Activated T-cell treated with anti-CD3 and anti-CD28 coated beads, Interleukin-2, amount 50 U/mL, for 72 hours (primary cell): ENCODE measurements at places on chromosomes 2 and 18. TPM values are rescaled to one million over a fixed set of nuclear protein-coding genes. Genes with fewer than 3 reads are reported as not detected.

GRCh38 chr2:219595256-219595655 is 2.4 kb upstream of the STK11IP start:
- H3K36me3 ChIP-seq = no peaks in the 10 kb centered on the region
- H3K27ac ChIP-seq = no peak overlapping the region
- DNase-seq = no peak
- peak overlapping the region; percentile 23 for H3K4me3 ChIP-seq
- H3K27me3 ChIP-seq = peaks cover 9% of the 10 kb centered on the region

DNA sequence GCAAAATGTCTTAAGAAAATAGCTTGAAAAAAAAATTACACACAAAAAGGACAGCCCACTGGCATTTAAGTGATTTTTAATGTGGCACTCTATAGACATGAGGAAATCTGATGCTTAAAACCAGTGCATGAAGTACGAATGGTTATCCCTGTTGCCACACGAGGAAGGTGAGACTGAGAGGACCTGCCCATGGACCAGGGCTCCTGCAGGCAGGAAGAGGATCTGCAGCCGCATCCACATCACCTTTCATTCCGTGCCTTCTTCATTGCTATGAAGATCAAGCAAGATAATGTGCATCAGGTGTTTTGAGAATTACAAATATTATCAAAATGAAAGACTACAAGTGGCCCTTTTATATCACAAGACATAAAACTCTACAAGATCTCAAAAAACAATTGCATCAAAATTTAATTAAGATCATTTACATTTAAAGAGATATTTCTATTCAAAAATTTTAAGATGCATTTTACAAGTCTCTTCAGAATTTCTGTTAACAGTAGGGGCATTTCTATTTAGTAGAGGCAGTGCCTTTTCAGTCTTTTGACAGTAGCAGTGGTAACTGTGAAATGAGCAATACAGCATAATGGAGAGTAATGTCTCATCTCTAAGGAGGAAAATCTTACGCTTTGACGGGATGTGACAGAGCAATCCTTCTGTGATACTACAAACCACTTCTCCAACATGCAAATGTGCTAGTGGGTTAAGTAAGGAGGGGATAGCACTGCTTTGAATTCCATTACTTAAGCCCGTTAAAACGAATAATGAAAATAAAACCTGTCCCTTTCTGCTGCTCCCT is 83.4 kb downstream of the SLC5A7 start:
- no peaks in the 10 kb centered on the region for H3K4me1 ChIP-seq
- no peaks in the 10 kb centered on the region for H3K36me3 ChIP-seq
- H3K27ac ChIP-seq = no peak overlapping the region
- H3K4me3 ChIP-seq = no peak overlapping the region
- no peak for DNase-seq

DNA sequence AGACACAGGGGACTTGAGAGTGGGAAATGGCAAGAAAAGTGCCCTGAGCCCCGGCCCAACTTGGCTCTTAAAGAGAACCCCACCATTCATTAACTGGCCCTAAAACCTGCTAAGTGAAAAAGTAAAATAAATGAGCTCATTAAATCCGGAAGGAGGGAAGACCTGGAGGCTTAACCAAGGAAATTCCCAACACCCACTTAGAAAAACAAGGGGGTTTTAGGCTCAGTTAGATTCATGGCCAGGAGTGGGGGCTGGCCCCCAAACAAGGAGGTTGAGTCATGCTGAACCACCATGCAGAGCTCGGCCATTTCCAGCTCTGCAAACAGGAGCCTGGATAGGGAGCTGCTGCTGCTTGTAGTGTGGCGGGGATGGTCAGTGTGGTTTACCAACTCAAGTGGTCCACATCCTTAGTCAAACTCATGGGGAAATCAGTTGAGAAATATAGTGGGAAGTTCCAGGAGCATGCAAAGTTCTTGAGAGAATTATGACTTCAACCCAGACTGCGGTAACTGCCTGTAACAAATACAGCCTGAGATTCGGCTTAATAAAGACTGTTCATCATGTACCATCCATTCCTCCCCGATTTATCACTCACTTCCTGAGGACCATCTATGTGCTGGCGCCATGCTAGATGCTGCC is 39.7 kb upstream of the MRPL19 start:
- no peak overlapping the region for H3K4me3 ChIP-seq
- H3K27ac ChIP-seq = no peak overlapping the region
- H3K4me1 ChIP-seq = no peaks in the 10 kb centered on the region

DNA sequence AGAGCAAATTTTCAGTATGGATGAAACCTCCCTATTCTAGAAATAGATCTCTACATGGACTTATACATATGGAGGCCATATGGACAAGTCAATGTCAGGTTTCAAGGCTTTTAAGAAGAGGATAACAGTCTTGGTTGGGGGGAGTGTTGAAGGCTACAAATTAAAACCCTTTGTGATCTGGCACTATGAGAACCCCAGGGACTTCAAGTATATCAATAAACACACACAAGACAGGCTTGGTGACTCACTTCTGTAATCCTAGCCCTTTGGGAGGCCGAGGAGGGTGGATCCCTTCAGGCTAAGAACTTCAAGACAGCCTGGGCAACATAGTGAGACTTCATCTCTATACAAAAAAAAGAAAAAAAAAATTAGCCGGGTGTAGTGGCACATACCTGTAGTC is 127.2 kb upstream of the SP5 start:
- no peak overlapping the region for H3K27ac ChIP-seq
- no peak for DNase-seq
- H3K4me3 ChIP-seq = no peak overlapping the region
- H3K27me3 ChIP-seq = peaks cover 6% of the 10 kb centered on the region
- H3K4me1 ChIP-seq = no peaks in the 10 kb centered on the region
- H3K36me3 ChIP-seq = no peaks in the 10 kb centered on the region

HSBP1L1 gene
- 11.8 TPM for total RNA-seq

DNA sequence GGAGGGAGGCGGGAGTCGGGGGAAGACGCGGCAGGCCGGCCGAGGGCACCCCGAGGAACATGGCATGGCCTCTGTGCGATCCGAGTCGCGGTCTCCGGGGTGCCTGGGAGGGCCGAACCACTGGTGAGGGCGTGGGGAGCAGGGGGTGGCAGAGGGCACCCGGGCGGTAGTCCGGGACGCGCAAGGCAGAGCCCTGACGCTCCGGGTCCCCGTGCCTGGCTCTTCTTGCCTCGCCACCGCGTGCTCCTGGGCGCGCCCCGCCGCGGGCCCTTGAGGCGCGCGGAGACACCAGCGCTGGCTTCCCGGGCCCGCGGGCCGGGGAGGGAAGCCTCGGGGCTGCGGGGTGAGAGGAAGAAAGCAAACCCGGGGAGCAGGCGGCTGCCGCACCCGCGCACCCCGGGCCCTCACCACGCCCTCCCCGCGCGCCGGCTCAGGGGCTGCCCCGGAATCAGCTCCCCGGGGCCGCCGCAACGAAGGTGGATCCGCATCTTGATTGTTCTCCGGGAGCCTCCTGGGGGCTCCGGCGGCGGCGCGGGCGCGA is 4.3 kb downstream of the SOX11 start:
- H3K27ac ChIP-seq = no peak overlapping the region
- peaks cover 15% of the 10 kb centered on the region for H3K4me1 ChIP-seq
- DNase-seq = no peak
- H3K36me3 ChIP-seq = peaks cover 4% of the 10 kb centered on the region

DNA sequence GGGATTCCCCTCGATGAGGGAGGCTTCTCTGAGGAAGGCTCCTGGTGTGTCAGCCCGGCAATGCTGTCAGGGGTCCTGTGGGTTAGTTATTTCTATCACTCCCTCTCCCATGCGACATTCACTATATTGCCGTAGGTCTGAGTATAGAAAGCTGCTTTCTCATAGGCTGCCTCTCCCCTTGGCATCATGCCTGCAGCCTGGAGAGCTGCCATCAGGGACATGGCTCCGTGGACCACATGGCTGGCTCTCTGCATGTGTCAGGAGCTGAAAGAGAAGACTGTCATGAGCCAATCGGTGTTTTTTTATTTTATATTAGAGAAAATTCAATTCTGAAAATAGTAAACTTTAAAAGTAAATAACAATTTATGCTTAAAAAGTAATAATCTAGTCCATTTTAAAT is 198.0 kb downstream of the CDH20 start:
- H3K36me3 ChIP-seq = no peaks in the 10 kb centered on the region
- H3K27me3 ChIP-seq = no peaks in the 10 kb centered on the region
- no peak overlapping the region for H3K27ac ChIP-seq
- DNase-seq = no peak
- H3K4me3 ChIP-seq = no peak overlapping the region

GRCh38 chr2:111186121-111186715 is 65.5 kb downstream of the BCL2L11 start:
- no peak overlapping the region for H3K4me3 ChIP-seq
- no peaks in the 10 kb centered on the region for H3K4me1 ChIP-seq
- peaks cover 9% of the 10 kb centered on the region for H3K27me3 ChIP-seq
- no peak overlapping the region for H3K27ac ChIP-seq

GRCh38 chr2:218397820-218398436 is 1.7 kb upstream of the CTDSP1 start:
- peaks cover 15% of the 10 kb centered on the region for H3K27me3 ChIP-seq
- no peaks in the 10 kb centered on the region for H3K36me3 ChIP-seq
- peak overlapping the region; percentile 79 for H3K27ac ChIP-seq
- peak; percentile 69 for DNase-seq
- H3K4me3 ChIP-seq = peak overlapping the region; percentile 89
